Activated naive CD4-positive, alpha-beta T cell treated with anti-CD3 and anti-CD28 coated beads for 36 hours (primary cell): ENCODE measurements at places on chromosomes 2 and 18. TPM values are rescaled to one million over a fixed set of nuclear protein-coding genes. Genes with fewer than 3 reads are reported as not detected.

The PSME4 gene
- 31.5 TPM for total RNA-seq

DNA sequence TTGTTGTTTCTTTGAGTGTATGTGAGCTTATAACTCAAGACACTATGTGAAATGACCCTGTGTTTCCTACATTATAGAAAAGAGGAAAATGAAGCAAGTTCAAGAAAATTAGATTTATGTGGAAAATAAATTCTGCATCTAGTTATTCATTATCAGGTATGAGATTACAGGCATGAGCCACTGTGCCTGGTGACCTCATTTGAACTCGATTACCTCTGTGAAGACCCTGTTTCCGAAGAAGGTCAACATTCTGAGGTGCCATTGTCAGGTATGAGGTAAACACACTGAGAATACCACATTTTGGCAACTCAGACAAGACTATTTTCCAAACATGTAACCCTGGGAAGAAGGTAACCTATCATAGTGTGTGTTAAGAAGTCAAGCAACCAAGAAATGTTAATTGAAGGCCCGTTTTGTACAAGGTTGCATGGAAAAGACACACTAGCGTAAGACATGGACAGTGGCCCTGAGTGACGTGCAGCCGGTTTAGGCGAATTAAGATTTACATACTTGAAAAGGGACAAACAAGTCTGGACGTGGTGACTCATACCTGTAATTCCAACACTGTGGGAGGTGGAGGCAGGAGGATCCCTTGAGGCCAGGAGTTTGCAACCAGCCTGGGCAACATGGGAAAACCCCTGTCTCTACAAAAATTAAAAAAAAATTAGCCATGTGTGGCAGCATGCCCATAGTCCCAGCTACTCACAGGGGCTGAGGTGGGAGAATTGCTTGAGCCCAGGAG is 186.6 kb downstream of the NEDD4L start:
- H3K27ac ChIP-seq = no peak overlapping the region
- no peaks in the 10 kb centered on the region for H3K36me3 ChIP-seq
- H3K27me3 ChIP-seq = no peaks in the 10 kb centered on the region
- DNase-seq = no peak
- H3K4me1 ChIP-seq = peaks cover under 1% of the 10 kb centered on the region

- H3K27me3 ChIP-seq = no peaks in the 10 kb centered on the region
- H3K4me3 ChIP-seq = no peak overlapping the region
- no peak for DNase-seq
- H3K27ac ChIP-seq = no peak overlapping the region
Observed at GRCh38 chr2:38387887-38388286, 10.8 kb upstream of the ATL2 start.

GRCh38 chr2:174554529-174555150 is 43.0 kb downstream of the WIPF1 start:
- peak overlapping the region; percentile 75 for H3K27ac ChIP-seq
- peaks cover 43% of the 10 kb centered on the region for H3K4me1 ChIP-seq
- no peaks in the 10 kb centered on the region for H3K27me3 ChIP-seq
- no peak overlapping the region for H3K4me3 ChIP-seq
- DNase-seq = no peak
- H3K36me3 ChIP-seq = peaks cover 9% of the 10 kb centered on the region

DNA sequence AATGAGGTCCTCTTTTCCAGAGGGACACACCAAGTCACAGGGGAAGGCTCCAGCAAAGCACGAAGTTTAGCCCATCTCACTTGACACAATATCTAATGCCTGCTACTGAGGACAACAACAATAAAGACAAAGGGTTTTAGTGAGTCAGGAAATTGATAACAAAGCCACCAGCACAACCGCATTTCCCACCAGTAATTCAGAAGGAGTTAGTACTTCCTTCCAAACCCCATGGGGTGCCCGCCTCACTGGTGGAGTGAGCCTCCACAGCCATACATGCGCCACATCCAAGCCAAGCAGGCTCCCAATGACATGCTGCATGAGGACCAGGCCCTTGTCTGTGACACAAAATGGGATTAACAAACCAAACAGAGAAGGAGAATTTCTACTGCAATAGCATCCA is 40.1 kb downstream of the MRPL35 start:
- H3K4me1 ChIP-seq = peaks cover 10% of the 10 kb centered on the region
- no peak overlapping the region for H3K4me3 ChIP-seq
- H3K36me3 ChIP-seq = no peaks in the 10 kb centered on the region
- H3K27me3 ChIP-seq = peaks cover 2% of the 10 kb centered on the region
- H3K27ac ChIP-seq = no peak overlapping the region
- no peak for DNase-seq

DNA sequence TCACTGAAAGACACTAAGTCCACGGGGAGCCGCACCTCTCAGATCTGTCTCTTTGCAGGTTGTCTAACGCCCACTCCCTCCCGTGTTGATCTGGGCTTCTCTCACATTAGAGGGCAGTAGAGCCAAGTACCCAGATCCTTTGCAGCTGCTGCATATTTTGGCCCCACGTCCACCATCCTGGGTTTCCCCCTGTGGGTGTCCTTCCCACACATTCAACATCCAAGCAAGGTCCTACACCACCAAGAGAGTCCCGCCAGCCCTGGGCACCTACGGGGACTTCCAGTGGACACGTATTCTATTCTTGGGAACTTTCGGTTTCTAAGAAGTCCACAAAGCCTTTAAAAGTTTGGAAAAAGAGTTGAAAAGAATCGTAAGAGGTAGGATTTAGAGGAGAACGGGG is 116.6 kb downstream of the ATL2 start:
- H3K36me3 ChIP-seq = no peaks in the 10 kb centered on the region
- no peak overlapping the region for H3K27ac ChIP-seq
- DNase-seq = no peak
- peaks cover 15% of the 10 kb centered on the region for H3K4me1 ChIP-seq
